RWPE1 (cell line): ENCODE measurements at places on chromosomes 7 and 10.
A peak's percentile ranks its signal among the peaks of the same experiment; 100 is the strongest.

- DNase-seq = peak; percentile 90
Observed at GRCh38 chr10:72272689-72273409, 875 bp upstream of the DDIT4 start.

DNA sequence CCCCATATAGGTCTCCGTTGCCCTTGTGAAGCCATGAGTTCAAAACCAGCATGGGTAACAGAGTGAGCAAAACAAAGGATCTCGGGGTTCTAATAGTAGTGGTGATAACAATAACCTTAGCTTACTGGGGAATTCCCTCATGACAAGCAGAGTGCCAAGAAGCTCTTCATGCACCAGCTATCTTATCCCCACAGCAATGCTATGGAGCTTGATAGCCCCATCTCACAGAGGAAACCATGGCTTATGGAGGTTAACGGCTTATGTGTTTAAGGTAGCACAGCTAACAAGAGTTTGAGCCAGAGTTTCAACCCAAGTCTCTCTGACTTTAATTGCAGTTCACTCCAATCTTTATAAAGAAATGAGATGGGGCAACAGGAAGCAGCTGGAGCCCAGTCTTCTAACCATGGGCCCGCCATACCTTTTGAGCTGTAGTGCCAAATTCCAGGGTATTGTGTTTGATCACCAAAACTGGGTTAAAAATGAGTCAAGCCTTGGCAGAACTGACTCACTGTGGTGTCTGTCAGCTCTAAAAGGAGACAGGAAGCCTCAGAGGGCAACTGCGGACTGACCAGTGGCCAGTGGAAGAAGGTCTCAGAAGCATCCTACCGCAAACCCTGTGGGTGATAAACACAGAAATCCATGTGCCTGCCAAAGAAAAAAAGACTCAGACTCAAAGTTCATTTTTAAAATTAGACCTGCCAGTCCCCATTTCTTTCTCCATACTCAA, 16.5 kb upstream of the PLAU start:
- no peak for DNase-seq

- no peak for DNase-seq
Observed at GRCh38 chr7:72038022-72038732, 374.0 kb downstream of the CALN1 start.

DNA sequence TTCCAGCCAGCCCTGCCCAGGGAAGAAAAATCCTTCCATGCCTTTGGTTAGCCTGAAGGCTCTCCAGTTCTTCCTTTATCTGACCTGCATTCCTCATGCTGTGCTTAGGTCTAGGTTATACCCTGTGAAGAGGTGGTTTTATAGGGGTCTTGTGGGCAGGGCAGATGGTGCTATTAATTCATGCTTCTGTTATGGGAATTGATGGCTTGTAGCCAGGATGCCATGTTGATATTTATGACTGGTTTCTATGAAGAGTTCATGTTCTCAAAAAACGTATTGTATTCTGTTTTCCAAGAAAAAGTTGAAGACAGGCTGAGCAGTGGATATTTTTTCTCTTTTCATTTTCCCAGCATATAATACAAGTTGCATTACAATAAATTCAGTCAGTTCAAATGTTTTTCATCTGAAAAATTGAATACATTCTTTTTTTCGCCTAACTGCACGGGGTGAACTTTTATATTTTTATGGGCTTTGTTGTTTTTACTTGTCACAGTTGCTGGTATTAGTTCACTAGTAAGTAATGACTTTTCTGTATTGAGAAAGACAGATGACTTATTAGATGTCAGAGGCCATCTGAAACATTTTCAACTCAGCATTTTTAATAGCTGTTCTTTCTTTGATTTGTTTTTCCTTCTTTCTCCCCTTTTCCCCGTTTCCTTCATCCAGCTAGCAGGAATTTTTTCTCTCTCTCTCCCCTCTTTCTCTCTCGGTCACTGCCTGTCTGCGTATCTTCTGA, 322.8 kb downstream of the LRMDA start:
- DNase-seq = no peak

DNA sequence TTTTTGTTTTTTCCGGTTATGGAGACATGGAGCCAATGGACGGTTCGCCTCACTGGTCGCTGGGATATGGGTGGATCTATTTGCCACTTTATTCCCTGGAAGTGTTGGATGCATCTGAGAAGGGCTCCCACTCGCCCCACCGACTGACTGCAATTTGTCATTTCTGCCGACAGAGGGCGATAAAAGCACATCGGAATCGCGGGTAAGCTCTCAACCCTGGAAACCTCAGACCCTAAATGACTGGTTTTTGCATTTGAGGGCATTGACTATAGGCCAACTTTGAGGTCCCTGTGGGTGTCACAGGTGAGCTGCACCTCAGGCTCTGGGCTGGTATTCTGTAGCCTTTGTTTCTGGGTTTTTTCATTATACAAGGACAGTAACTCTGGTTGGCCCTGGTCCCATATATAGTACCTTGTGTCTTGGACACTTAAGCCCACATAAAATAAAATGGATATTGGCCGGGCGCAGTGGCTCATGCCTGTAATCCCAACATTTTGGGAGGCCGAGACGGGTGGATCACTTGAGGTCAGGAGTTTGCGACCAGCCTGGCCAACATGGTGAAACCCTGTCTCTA, 11.9 kb upstream of the OPALIN start:
- DNase-seq = peak; percentile 71

GRCh38 chr10:78757344-78757925, 311.3 kb upstream of the ZMIZ1 start:
- DNase-seq = peak; percentile 42

- no peak for DNase-seq
Observed at GRCh38 chr10:13990946-13991345, 339.8 kb downstream of the FRMD4A start.

GRCh38 chr10:48523212-48523819, 81.6 kb downstream of the ARHGAP22 start:
- peak; percentile 25 for DNase-seq

DNA sequence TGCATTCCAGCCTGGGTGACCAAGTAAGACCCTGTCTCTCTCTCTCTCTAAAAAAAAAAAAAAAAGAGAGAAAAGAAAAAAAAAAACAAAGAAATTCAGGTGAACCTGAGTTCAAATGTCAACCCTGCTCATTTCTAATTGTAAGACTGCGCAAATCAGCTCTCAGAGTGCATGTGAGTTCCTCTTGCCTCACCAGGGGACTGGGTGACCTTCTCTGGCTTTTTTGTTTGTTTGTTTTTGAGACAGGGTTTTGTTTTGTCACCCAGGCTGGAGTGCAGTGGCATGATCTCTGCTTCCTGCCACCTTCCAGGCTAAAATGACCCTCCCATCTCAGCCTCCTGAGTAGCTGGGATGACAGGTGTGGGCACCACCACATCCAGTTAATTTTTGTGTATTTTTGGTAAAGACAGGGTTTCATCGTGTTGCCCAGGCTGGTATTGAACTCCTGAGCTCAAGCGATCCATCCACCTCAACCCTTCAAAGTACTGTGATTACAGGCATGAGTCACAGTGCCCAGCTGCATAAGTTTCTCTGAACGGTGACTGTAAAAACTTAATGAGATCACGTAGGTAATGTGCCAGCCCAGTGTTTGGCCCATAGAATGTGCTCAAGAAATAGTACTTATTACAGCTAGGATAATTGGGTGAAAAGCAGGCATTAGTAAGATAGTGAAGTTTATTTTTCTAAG, 45.3 kb upstream of the BAMBI start:
- DNase-seq = no peak

GRCh38 chr7:75572396-75572795, 80.3 kb downstream of the SPDYE5 start:
- no peak for DNase-seq

GRCh38 chr10:34811126-34811967, 3.7 kb downstream of the PARD3 start:
- no peak for DNase-seq

- DNase-seq = no peak
Observed at GRCh38 chr7:140294454-140294853, 103.9 kb downstream of the SLC37A3 start.

DNA sequence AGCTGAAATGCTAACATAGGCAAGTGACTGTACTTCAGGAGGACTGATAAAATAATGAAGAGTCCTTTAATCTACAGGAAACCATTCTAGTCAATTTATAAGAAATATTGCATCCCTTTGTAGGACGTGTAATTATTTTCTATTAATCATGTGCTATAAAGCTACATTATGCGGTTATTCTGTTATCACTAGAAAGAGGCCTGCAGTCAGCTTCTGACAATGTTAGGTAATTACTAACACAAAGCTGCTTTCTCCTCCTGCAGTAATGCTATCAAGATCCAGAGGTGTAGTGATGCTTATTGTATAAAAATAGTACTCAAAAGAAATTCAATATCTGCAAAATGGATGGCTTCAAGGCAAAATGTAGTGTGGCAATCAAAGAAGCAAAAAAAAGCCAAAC, 191.1 kb downstream of the SKAP2 start:
- no peak for DNase-seq

DNA sequence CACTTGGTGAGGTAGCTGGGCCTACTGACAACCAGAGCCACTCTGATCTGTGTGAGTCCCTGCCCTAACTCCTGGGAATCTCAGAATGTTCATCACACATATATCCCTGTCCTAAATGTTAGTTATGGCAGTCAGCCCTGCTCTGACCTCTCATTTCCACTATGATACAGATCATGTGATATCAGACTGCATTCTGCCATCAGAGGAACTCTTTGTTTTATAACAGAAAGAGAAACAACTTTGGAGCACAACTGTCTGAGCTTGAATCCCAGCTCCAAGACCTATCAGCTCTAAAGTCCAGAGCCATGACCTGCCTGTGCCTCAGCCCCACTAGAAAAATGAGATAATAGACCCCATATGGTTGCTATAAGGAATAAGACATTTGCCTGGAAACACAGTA, 54.6 kb upstream of the ABCB4 start:
- DNase-seq = no peak

- no peak for DNase-seq
Observed at GRCh38 chr7:73932364-73932763, 71.4 kb downstream of the TMEM270 start.

DNA sequence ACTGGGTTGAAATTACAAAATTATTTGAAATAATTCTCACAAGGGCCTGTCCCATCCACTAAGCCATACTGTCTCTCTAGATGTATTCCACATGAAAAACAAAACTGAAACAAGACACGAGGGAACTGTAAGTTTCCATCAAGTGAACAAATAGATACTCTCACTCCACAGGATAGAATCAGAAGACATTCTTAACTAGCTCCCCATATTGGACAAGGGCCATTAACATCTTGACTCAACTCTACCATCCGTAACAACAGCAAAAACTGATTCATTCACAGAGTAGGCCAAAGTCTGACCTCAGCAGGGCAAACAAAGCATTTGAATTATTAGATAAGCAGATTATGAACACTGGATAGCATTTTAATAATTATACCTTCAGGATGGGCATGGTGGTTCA, 29.1 kb downstream of the UBE2H start:
- DNase-seq = no peak

- no peak for DNase-seq
Observed at GRCh38 chr7:31679574-31680305, 7.3 kb upstream of the PPP1R17 start.

- DNase-seq = peak; percentile 44
Observed at GRCh38 chr10:73131301-73131700, 21.0 kb downstream of the NUDT13 start.

GRCh38 chr7:98802781-98803110, 67.1 kb downstream of the TMEM130 start:
- no peak for DNase-seq

DNA sequence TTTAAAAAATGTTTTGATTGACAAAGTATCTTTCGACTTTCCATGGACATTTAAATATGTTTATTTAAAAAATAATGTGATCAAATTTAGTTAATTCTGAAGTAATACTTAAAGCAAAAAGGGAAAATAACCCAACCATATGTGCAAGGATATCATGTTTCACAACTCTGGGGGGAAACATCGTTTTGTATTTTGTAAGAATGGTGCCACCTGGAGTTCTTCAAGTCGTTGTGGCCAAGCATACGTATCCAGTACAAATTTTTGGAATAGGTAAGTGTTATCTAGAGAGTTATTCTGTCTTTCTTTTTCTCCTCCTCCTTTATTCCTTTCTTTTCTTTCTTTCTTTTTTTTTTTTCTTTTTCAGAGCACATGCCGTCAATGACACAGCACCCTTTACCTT, 176.2 kb upstream of the CSTF2T start:
- DNase-seq = no peak

DNA sequence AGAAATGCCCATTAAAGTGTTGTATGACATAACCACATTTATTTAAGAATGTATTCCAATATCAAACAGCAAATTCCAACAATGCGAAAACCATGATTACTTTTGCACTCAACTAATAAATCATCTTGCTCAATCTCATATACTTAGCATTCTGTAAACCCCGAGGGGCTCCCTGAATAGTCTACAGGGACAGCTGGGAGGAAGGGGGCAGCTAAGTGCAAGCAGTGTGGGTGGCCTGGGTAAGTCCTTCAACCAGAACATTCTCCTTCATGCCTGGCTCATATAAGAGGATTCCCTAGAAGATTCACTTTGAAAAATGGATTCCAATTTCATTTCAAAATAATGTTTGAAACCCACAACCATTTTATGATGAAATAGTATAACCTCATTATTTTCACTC, 355.5 kb downstream of the CDC14C start:
- DNase-seq = no peak

DNA sequence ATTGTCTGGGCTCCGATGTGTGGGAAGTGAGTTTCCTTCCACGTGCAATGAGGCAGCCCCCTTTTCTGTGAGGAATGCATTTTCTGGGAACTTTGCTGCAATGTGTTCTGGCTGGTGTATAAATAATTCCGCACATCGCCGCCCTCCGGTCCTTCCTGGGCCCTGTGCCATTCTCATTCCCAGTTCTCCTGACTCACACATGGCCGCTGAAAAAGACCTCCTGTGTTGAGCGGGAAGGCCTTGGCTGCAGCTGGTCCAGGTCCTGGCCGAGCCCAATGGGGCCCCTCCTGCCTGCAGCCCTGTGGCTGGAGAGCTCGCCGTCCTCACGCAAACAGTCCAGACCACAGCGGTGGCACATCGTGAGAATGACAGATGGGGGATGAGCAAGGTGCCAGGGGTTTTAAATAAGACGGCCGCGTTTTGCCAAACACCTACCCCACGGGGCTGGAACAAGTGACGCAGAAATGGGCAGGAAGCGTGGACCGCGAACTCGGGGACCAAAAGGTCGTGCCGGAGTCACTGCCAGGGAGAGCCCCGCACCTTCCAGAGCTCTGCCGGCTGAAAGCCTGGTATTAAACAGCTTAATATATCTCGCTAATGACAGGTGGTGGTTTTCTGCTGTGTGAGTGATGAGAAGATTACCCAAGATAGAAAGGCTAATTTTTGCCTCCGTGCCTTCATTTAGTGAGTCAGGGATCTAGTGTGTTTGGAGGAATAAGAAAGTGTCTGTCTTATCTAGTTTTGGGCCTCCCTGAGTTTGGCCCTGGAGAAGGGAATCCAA, 37.0 kb downstream of the FAM20C start:
- no peak for DNase-seq

DNA sequence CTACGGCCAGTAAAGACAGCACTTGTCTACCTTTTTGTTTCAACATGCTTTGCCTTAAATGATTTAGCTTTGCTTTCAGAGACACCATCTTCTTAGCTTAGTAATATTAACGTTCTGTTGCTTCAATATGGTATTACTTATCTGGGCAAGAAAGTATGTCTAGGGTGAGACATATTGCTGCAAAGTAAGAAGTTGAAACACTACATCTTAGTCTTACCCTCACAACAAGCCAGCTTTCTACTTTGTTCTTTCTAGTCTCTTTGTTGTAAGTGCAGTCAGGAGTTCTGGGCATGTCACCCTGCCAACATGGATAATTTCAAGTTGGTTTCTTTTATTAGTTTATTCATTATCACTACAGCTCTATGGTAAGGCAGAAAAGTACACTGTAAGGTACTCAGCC, 122.7 kb upstream of the DNAJB12 start:
- no peak for DNase-seq

- no peak for DNase-seq
Observed at GRCh38 chr7:95056107-95056739, 148.8 kb downstream of the PPP1R9A start.
